ENCODE measurements at places on chromosomes 7 and 10. TPM values are rescaled to one million over a fixed set of nuclear protein-coding genes. Genes with fewer than 3 reads are reported as not detected.

CUZD1 gene
- polyA plus RNA-seq, result 1.3 TPM

BRAF gene
- polyA plus RNA-seq, result 4.2 TPM

GIMAP6 gene
- polyA plus RNA-seq, result 2.7 TPM

HOXA6 gene
- polyA plus RNA-seq, result 0.19 TPM

NOM1 gene
- 7.0 TPM for polyA plus RNA-seq

ITPRID1 gene
- not detected for polyA plus RNA-seq

FGL2 gene
- 3.4 TPM for polyA plus RNA-seq

AGR2 gene
- 3.3 TPM for polyA plus RNA-seq

FAM25A gene
- polyA plus RNA-seq, result 503 TPM

All from esophagus (tissue), 2 donors.